Muscle of back (tissue), 13 donors: ENCODE measurements at places on chromosomes 11 and 22.

GRCh38 chr11:19957294-19957943, 202.9 kb downstream of the DBX1 start:
- no peak for DNase-seq

DNA sequence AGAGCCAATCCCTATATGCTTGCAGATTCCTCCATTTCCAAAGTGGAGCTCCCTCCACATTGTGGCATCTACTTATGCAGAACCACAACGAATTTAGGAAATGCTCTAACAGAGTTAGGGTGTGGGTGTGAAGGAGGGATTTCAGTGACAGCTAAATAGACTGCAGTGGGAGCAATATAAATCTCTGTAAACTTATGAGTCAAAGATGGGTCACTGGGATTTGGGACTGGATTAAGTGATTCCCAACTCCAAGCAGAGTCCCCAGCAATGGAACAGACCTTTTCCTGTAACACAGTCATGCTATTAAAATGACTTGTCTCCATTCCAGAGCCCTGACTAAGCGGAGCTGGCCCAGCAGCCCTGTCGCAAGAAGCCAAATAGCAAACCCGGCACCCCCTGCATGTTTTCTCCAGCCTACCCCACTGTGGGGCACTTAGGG, 36.6 kb downstream of the RPL27A start:
- DNase-seq = peak; percentile 96

DNA sequence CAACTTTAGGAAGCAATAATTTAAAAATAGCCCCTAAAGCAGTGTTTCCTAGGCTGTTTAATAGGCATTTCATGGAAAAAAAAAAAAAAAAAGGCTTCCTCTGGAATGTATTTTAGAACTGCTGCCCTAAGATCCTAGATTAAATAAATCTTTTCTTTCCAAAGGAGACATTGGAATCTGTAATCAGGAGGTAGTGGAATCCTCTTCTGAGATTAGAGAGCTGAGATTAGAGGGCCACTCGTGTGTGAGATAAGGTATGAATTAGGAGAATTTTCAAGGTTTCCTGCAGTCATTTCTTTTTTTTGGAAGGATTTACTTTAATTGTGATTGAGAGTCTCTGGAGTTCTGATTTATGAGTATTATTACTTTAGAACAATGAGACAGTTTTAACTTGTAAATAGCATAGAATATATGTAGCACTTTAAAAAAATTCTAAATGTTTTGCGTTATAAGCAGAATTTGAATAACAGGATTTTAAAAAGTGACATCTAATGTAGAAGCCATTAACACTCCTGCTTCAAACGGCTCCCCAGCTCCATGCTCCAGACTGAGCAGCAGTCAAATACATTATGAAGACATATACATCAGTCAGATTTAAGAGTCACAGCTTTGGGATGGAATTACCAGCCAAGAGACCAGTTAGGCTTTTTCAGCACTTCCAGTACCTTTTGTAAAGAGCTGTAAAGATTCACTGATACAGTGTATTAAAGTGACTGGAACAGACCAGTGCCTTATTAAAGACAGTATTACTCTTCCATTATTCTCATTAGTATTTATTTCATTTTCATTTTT, 5.0 kb downstream of the EED start:
- DNase-seq = no peak

- no peak for DNase-seq
Measured at GRCh38 chr11:93564895-93565294, 21.7 kb upstream of the SMCO4 start.

- peak; percentile 71 for DNase-seq
Measured at GRCh38 chr11:133945087-133945974, 11.4 kb downstream of the IGSF9B start.

GRCh38 chr11:77322926-77323590, 21.6 kb upstream of the GDPD4 start:
- DNase-seq = no peak

DNA sequence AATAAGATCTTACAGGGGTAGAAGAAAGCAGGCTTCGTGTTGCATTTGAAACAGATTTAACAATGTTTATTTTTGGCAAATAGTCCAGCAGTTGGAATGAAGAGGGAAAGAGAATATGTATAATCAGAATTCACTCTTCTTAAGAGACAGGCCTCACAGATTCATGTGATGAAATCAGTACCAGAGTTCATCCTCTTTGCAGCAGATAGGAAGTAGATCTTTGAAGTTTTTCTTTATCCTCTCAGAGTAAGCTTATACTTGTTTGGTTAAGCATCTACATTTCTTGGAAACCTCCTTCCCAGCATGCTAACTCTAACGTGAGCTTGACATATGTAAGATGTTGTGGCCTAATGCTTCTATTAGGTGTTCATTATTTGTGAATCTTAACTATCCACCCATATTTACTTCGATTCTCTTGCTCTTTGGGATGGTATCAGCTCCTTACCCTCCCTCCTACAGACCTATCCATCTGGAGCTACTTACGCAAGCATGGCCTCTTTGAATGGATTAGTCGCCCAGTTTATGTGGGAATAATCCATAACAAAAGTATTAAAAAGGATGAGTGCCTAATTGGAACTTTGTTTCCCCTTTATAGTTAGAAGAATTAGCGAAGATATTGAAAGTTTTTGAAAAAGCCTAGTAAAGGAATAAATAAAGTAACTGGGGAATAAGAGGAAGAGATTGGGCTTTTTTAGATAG, 80.1 kb downstream of the PRMT3 start:
- DNase-seq = no peak

DNA sequence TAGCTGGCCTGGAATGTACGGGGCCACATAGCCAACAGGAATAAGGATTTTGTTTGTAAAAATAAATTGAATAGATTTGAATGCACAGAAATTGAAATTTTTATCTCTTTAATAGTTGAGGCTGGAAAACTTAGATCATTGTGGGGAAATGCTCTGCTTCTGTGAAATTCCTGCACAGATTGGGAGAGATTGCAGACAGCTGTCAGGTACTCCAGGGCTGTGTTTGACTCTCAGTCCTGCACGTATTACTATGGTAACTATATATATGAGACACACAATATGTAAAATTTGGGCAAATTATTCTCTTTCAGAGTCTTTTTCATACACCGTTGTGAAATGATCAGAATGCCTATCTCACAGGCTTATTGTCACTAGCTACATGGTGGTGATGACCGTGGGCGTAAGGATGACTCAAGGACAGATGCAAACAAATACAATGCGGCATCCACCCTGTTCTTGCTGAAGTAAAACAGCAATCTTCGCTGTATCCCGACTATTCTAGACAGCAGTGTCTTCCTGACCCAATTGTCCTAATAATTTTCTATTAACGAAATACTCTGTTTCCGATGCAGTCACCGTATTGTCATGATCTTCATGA, 79.4 kb downstream of the ZC3H12C start:
- DNase-seq = no peak

- no peak for DNase-seq
Measured at GRCh38 chr11:110022548-110022947, 70.6 kb upstream of the ZC3H12C start.

DNA sequence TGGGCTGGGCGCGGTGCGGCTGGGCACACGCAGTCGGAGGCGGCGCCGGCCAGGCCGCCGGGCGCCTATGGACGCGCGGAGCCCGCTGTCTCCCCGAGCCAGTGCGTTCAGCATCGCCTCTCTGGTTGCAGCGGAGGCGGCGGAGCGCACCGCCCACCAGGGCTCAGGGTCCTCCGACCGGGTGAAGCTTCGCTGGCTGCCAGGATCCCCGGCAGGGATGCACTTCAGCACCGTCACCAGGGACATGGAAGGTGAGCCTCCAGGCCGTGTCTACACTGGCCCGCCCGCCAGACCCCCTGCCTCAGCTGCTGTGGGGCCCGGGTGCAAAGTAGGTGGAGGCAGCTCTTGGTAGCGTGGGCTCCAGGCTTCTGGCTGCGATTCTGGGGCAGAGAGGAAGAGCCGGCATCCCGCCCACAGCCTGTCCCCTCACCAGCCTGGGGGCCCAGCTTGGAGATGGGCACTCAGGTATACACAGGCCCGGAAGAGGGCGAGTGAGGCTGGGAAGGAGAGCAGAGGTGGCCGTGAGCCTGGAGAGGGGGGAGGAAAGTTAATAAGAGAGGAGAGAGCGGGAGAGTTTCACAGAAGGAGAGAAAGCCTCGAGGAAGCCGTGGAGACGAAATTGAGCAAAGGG, 1.0 kb upstream of the TBX1 start:
- no peak for DNase-seq

DNA sequence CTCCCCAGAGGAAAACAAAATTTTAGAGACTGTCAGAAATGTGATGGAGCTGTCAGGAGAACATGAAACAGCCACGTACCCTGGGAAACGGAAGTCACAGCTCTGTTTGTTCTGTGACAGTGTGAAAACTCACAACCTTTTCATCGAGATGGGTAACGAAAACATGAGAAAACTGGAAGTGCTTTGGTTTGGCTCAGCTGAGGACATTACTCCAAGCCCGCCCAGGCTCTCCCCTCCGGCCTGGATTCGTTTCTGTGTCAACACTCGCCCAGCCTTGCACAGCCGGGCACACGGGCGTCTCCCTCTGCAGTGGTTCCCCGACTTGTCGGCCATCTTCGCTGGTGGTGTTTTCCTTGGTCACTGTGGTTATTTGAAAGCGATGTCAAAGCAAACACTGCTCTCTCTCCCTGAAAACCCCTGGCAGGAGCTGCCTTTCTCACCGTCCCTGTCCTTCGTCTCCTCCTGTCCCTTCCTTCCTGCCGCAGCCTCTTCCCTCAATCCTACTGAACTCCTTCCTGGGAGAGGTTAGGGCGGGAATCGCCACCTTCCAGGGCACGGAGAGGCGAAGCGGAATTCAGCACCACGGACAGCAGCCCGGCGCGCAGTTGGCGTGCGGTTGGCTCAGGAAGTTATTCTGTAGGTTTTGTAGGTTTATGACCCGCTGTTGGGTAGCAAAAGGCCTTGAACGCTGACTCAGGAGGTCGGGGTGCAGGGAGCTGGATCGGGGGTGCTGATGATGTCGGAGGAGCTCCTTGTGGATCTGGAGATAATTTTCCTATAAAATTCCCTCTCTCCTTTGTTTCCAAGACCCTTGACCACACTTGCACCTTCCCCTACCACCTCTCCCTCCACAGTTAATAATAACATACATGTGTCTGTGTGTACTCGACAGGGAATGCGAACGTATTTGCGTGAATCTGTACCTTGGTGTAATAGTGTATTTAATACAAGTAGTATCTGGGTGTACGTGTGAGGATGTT, 13.1 kb upstream of the RPS19BP1 start:
- DNase-seq = peak; percentile 78

DNA sequence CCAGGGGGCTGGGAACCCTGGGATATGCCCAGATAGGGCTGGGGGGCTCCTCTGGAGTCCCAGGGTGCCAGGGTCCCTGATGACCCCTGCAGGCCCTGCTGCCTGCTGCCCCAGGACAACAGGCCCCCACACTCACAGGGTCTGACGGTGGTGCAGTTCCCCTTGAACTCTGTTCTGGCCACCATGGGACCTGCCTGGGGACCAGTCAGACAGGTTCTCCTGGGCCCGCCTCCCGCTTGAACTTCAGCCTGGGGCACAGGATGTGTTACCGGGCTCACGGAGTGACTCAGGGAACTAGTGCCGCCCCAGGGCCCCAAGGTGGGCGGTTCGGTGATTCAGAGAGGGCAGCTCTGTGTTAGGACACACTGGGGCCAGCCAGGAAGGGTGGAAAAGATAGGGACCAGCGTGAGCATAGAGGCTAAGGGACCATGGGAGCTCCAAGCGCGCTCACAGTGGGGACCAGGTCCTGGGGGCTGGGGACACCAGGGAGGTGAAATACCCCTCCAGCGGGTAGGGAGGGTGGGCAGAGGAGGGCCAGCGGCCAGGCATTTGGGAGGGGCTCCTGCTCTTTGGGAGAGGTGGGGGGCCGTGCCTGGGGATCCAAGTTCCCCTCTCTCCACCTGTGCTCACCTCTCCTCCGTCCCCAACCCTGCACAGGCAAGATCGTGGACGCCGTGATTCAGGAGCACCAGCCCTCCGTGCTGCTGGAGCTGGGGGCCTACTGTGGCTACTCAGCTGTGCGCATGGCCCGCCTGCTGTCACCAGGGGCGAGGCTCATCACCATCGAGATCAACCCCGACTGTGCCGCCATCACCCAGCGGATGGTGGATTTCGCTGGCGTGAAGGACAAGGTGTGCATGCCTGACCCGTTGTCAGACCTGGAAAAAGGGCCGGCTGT, 21.5 kb upstream of the TXNRD2 start:
- no peak for DNase-seq

- no peak for DNase-seq
Measured at GRCh38 chr22:50628543-50629134, 687 bp upstream of the ARSA start.
